ENCODE measurements at places on chromosomes 4 and X. TPM values are rescaled to one million over a fixed set of nuclear protein-coding genes. Genes with fewer than 3 reads are reported as not detected.

The IL2RG gene
- total RNA-seq: 378 TPM

The GPR143 gene
- not detected for total RNA-seq

DNA sequence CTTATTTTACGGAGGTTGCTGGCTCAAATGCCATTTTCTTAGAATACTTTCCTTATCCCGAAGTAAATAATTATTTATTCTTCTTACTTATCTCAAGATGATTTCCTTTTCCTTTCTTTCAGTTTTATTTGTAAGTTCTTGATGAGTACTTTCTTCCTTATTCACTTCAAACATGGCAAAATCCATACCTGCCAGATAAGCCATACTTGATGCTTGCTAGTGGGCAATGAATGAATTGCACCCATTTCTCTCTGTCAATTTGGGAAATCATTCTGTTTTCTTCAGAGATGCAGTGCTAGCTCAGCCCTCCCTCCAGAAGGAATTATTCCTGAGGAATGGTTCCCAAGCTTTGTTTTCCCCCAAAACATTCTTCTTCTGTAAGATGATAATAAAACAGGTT, 598.3 kb downstream of the SPRY1 start:
- no peak for DNase-seq

GRCh38 chr4:54228056-54228527, 1.0 kb upstream of the PDGFRA start:
- DNase-seq: no peak

GRCh38 chrX:132786217-132786616, 172.2 kb downstream of the HS6ST2 start:
- DNase-seq: no peak

DNA sequence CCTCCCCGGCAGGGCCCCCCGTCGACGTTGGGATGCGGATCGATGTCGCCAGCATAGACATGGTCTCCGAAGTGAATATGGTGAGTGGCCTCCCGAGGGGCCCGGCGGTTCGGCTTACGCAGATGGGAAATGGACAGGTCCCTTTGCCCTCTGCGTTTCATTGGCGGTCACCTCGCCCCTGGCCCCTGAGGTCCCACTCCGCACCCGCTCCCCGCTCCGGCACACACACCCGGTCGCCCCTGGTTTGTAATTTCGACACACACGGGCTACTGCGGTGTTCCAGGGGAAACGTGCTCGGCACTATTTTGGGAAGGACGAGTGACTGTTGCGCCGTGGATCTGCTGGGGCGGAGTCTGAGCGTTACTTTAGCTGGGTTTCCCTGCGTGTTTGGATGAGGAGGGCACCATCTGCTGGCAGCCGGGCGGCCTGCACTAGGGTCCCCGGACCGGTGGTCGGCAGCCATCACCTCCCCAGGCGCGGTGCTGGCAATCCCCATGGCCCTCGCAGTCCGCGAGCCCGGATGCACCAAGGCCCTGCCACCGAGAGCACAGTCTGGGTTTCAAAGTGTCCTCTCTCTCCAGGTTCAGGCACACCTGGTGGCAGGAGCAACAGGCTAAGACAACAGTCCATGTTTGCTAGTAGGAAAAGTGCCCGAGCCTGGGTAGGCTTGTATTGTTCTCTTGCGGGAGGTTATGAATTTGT, 1.2 kb downstream of the GABRB1 start:
- no peak for DNase-seq

DNA sequence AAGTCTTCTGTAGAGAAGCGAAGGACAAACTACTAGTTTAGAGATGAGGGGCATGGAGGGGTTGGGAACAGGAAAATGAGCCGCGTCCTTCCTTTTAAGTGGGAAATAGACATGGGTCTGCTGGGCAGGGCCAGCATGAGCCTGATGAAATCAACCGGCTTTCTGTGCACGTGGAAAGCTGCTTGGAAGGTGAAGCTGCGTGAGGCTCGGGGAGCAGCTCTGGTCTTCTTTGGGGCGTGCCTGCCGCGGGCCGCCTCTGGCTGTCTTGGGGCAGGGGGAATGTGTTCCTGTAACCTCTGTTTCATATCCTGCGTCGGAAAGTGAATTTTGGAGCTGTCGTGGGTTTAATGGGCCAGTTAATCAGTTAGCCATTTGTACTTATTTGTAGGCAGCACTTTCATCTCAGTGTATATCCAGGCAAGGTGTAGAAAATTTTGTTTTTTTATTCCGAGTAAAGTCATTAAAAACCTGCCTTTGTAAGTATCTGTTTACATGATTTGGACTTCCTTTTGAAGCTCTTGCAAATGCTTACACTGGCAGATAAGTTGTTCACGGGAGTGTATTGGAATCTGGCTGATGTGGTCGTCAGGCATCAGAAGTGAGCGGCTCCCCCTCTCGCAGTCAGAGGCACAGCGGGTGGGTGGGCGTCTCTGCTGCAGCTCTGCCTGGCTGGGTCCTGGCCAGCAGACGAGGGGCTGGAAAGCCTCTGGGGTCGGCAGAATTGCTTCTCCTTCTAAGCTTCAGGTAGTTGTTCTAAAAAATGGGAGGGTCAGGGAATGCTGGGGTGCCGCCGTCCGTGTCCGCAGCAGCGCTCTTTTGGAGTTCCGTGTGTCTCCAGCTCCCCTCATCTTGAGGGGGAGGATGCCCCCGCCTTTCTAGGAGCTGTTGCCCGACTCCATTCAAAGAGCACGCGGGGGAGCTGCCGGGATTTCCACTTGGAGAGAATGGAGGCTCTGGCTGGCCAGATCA, 70.5 kb upstream of the HGFAC start:
- no peak for DNase-seq
